Neural progenitor cell (in vitro differentiated cells): ENCODE measurements at places on chromosomes 5 and 9. TPM values are rescaled to one million over a fixed set of nuclear protein-coding genes. Genes with fewer than 3 reads are reported as not detected.

GRCh38 chr5:147179562-147180147 is 55.2 kb upstream of the STK32A start:
- no peak for DNase-seq

DNA sequence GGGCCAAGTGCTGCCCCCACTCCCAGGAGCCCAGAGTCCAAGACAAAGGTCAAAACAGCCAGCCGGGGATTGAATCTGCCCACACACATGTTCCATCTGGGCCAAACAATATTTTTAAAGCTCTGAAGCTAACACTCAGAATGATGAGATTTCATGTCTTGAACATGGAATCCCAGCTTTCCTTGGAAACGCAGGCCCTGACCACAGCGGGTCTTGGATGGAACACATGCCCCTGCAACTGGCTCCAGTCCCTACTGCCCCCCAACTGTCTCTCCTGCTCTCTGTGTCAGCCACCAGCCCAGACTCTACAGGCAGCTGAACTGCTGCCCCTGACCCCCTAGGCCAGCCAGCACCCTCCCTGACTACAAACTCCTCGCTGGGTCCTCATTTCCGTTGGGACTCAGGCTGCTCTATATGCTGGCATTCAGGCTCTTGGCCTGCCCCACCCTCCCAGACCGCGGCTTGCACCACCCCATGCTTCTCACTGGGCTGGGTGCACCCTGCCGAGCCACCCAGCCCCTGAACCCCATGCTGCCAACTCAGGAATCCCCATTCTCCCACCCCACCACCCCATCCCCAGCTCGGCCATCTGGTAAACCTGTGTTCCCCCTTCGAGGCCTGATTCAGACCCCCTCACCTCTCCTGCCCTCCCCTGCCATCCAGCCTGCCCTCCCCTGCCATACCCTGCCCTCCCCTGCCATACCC is 71.7 kb downstream of the ADAMTS2 start:
- DNase-seq = no peak

Gene FOXD4L4
- 0.15 TPM in 1 of 2 replicates, not detected in the other for total RNA-seq

DNA sequence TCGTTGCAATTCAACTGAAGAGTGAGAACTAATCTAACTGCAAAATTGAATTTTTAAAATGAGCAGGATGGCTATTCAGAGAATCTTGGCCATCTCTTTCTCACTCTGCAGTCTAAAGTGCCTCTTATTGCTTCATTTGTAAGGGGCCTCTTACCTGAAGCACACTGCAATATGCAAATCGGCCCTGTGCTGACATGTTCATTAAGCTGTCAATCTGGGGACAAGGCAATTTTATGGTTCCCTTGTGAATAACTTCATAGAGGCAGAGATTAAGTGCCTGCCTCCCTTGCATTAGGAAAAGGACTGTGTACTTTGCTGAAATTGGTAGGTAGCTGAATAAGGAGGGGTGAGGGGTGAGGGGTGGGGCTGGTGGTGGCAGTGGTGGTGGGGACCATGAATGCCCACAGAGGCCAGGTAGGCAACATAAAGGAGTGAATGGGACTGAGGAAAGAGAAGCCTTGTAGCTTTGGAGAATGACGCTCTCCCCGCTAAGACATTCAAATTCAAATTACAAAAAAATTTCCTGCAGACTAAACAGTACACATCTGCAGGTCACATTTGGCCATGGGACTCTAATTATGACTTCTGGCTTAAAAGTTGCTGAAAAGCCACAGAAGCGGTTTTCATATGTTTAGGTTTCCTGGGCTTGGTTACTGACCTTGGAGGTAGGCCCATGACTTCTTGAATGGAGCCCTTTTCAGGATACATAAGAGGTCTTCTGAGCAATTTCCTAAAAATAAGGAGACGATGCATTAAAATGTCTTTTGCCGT is 25.0 kb downstream of the TNFSF8 start:
- no peak for DNase-seq

- DNase-seq = no peak
These were observed 275.6 kb downstream of the KDM4C start for GRCh38 chr9:7033076-7034045.

- DNase-seq = no peak
These were observed 861 bp downstream of the ZFYVE16 start for GRCh38 chr5:80408484-80409366.

GRCh38 chr5:151742870-151743294 is 15.5 kb downstream of the ATOX1 start:
- peak; percentile 81 for DNase-seq

Gene SAXO1
- total RNA-seq = 0.09 and 0.15 TPM in 2 replicates

DNA sequence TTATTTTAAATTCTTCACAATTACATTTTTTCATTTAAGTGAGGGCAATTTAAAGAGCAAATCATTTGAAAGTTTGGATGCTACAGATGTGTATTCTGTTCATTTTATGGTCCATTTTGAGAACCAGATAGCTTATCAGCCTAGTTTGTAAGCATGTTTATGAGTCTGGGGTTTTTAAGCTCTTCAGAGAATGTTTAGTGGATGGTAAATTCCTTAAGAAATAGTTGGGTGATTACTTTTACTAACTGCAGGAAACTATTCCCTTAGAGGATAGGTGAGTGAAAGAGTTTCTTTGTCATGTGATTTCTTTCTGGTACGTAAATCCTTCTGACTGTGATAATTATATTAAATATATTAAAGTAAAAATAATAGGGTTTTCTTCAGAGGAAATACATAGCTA is 17.6 kb downstream of the RASGRF2 start:
- DNase-seq = no peak

Gene KIF20A
- 128 and 158 TPM in 2 replicates for total RNA-seq
